Urinary bladder (tissue), 4 donors: ENCODE measurements at places on chromosomes 2 and 18.

GRCh38 chr2:119301413-119301812 lies 65.2 kb downstream of the C2orf76 start:
- DNase-seq: no peak

GRCh38 chr2:60158262-60158661 lies 395.2 kb downstream of the BCL11A start:
- DNase-seq: no peak

- DNase-seq: no peak
These were observed 70.2 kb downstream of the AGAP1 start for GRCh38 chr2:235564066-235564465.

DNA sequence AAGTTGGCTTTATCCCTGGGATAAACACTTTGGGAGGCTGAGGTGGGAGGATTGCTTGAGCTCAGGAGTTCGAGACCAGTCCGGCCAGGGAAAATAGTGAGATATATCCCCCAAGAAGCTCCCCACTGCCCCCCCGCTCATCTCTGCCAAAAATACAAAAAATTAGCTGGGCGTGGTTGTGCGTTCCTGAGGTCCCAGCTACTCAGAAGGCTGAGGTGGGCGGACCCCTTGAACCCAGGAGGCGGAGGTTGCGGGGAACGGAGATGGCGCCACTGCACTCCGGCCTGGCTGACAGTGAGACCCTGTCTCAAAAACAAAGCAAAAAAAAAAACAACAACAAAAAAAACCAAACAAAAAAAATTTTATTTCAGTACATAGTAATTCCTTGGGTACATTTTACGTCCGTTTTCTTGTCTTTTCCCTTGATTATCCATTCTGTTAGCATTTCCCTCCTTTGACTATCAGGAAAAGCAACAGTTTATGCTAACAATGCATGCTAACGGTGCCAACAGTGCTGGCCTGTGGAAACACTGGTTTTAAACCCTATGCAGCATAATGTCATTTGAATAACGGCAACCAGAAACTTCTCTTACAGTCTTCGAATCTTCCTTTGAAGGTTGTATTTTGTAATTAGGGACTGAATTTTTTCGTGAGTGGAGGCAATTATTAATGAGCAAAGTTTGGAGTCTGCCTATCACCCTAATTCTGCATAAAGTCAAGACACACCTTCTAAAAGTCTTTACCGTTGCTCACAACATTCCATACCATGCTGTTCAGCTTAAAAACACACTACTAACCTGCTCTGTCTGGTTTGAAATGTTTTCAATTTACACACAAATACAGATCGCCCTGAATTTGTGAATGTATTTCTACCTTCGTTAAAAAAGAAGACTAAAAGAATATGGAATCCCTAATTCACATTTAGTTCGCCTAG lies 721 bp upstream of the MIB1 start:
- no peak for DNase-seq

DNA sequence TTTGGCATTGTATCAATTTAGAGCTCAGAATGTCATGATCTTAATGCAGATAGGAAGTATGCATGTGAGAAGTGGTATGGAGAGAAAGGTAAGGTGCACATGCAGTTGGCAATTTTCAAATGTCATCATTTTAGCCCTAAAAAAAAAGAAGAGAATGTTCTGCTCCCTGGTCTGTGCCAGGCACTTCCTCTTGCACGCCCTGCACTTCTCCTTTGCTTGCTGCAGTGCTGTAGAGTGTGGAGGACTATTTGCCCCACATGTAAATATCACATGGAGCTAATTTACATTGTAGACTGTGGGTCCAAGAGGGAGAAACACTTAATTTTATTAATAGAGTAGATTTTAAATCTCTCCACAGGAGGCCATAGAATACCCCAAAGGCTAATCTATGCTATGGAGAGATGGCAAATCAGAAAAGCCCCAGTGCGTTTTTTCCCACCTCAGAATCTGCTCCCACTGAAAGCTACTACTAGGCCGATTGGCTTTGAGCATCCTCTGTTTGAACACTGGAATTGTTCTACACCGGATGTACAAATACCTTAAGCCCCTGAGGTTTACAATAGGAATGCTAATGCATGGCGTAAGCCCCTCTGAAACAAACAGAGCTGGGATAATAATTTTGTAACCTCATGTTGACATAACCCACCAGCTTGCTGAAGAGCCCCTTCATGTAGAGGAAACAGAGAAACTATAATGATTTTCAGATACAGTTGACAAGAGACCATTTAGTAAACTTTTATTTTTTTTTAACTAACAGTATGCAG lies 137.2 kb upstream of the KLHL14 start:
- DNase-seq: no peak

DNA sequence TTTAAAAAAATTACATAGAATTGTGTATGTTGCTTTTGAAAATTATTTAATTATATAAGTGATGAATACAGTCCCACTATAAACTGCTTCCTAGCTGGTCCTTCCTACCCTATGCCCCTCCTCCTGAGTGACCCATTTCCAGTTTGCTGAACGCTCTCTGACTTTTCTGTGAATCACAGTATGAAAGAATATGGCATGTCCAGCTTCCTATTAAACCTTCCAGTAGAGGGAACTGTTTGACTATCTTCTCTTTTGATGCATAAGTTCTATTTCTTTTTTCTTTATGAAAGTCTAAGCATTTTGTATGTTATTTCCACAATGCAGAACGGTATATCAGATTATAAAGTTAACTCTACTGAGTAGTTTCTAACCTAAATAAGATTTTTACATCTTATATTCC lies 41.3 kb downstream of the PSMG2 start:
- no peak for DNase-seq

DNA sequence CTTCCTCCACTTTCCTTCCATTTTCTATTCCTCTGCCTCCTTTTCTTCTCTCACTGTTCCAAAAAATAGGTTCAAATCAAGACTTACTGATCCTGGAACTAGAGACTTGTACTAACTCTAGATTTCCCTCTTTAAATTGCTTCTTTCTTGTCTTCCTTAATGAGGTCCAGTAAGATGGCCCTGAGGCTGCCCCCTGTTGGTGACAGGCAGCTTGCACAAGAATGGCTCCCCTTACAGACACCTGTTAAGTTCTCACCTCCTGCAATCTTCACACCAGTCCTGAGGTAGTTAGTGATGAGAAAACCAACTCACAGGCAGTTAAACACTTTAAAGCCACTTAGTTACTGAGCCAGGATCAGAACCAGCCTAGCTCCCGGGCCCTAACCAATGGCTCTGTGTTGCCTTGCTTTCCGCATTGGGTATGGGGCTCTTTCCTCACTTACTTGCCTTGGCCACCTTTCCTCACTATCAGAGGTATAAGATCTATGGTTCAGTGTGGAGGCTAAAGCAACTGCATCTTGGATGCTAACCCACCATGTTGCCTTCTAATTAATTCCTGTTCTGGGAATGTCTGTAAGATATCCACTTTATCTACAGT lies 130.6 kb downstream of the AKAIN1 start:
- DNase-seq: no peak

- DNase-seq: no peak
These were observed 236.3 kb upstream of the RASGRP3 start for GRCh38 chr2:33240178-33240577.
